CD4-positive, alpha-beta T cell treated with Interleukin-10 for 1 hour (primary cell): ENCODE measurements at places on chromosomes 16 and 17.

GRCh38 chr17:37315601-37316000 lies 60.2 kb upstream of the C17orf78 start:
- no peak for DNase-seq

- no peak for DNase-seq
Observed at GRCh38 chr16:79537584-79537983, 63.0 kb downstream of the MAF start.

DNA sequence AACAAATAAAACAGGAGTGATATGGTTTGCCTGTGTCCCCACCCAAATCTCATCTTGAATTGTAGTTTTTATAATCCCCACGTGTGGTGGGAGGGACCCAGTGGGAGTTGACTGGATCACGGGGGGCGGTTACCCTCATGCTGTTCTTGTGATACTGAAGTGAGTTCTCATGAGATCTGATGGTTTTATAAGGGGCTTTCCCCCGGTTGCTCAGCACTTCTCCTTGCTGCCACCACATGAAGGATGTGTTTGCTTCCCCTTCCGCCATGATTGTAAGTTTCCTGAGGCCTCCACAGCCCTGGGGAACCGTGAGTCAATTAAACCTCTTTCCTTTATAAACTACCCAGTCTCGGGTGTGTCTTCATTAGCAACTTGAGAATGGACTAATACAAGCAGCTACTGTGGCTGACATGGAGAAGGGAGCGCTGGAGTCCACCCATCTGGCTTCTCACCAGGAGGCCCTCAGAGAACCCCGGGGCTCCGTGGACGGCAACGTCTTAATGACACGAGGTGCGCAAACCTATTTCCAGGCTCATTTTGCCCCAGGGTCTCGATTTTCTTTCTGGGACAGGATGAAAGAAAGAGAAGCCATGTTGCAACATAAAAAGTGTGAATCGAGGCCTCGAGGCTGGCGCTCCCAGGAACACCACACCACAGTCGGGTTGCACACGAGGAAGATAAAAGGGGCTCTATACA lies 129.5 kb downstream of the DYNLRB2 start:
- peak; percentile 23 for DNase-seq

- DNase-seq: no peak
Observed at GRCh38 chr16:53147500-53148065, 92.8 kb downstream of the CHD9 start.

- no peak for DNase-seq
Observed at GRCh38 chr16:49726155-49726554, 129.8 kb downstream of the ZNF423 start.

DNA sequence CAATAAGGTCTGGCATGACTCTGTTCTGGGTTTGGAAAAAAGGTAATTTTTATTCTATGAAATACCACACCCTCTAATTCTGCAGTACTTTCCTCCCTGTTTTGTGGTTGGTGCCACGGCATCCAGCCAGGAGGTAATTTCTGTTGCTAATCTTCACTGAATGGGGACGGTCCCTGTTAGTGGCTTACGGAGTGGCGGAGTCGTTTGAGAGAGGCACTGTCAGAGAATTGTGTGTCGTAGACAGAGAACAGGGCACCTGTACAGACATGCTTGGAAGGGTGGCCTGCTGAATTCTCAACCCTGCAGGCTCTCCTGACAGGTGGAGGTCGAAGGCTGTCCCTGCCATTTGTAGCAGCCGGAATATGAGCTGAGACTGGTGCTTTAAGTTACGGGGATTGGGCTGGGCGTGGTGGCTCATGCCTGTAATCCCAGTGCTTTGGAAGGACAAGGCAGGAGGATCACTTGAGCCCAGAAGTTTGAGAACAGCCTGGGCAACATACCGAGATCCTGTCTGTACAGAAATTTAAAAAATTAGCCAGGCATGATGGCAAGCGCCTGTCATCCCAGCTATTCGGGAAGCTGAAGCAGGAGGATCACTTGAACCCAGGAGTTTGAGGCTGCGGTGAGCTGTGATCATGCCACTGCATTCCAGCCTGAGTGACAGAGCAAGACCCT lies 33.2 kb downstream of the EEF2K start:
- no peak for DNase-seq

GRCh38 chr17:17668775-17669579 lies 12.3 kb upstream of the RAI1 start:
- DNase-seq: no peak

DNA sequence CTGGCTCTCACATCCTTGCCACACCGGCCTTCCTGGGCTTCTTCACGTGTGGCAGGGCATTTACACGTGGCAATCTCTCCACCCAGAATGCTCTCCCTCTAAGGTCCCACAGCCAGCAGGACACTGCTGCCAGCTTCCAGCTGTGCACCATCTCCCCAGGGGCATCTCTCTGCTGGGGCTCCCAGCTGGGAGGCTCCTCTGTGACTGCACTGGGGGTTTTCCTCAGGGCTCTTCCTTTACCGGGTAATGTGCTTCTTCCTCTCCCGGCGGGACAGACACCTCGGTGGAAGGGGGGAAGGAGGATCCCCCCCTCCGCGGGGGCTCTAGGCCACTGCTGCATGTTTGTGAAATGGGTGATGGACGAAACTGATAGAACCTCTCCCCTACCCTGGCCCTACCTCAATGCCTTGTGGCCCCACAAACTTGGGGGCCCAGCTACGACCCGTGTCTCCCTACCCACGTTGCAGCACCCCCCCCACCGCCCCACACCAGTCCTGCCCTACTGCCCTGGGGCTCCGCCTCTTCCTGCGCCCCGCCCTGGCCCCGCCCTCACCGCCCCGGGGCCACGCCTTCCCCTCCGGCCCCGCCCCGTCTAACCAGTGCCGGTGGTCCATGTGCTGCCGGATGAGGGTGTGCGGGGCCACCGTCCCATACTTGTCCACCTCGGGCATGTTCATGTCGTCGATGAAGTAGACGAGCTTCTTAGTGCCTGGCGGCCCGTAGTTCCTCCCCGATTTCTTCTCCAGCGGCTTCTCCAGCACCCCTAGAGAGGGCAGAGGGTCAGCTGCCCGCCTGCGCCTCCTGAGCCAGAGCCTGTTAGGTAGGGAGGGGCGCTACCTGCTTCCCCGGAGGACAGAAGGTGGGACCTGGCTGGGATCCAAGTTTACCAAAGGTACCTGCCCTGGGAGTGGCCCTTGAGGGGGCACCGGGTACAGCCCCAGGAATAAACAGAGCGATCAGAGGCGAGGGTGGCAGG lies 92.6 kb downstream of the DNAH17 start:
- peak; percentile 69 for DNase-seq

DNA sequence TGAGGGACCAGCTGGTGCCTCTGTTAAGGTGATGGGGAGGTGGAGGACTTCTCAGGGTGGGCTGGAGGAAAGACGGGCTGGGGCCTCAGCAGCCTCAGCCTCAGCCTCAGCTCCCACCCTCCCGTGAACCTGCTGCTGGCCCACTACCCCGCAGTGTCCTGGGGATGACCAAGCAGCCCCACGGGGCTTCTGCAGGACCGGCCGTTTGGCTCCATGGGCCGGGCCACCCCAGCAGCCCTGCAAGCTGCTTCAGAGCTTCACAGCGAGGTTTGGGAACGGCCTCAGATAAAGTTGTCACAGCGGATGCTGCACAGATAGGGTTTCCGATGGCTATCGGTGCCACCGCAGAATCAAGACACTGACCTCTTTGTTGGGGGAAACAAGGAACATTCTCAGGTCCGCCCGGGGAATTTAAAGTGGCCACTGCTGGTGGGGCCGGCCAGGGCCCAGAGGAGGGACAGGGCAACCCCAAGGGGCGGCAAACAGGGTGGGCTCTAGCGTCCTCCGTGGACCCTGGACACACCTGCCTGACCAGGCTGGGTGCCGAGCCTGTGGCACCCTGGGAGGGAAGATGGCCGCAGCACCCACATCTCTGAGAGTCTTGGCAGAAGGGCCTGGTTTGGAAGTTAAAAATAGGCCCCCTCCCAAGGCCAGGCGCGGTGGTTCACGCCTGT lies 47.8 kb upstream of the ZC3H18 start:
- no peak for DNase-seq

DNA sequence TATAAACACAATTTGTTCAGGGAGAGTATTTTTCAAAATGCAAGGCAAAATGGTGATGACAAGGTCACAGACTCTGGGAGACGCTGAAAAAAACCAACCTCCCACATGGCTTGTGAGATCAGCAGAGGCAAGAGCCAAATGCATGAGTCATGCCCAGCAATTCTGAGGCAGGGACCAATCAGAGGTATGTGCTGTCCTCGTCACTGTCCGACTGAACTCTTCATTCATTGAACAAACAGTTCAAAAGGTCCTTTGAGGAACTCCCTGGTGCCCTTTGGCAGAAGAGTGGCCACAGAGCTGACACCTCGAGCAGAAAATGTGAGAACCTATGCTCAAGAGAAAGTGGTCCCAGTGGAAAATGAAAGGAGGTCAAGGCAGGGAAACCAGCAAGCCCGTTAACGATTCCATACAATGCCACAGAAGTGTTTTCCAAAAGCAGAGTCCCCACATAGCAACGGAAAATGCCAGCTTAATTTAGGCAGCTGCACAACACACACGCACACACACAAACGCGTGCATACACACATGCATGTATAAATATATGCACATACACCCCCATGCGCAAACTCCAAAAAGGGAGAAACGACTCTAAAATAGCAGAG lies 50.9 kb downstream of the CDH11 start:
- no peak for DNase-seq

DNA sequence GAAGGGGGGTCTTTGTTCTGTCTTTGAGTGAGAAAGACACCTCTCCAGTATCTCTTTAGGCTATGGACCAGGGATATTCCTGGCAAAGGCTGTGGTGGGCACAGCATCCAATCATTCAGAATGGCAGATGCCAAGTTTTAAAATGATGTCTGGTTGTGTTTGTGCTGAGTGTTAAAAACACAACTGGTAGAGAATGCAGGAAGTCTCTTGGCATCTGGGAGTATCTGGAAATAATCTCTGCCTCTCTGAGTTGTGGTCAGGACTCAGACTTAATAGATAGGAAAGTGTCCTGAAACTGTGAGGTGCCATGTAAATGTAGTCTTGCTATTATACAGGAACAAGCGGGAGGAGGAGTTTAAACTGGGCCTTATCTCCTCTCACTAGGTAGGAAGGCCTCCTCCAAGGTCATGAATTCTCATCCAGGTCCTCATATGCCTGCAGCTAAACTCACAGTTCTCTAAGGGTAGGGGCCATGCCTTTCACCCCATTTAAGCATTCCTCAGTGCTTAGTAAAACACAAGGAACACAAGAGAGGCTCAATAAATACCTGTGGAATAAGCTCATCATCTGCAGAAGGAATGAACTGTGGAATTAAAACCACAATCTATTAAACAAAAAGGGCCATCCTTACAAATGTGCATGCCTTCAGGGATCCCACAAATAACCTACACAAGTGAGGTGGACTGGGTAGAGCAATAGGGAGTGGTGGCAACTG lies 317.6 kb downstream of the CBLN1 start:
- DNase-seq: no peak

DNA sequence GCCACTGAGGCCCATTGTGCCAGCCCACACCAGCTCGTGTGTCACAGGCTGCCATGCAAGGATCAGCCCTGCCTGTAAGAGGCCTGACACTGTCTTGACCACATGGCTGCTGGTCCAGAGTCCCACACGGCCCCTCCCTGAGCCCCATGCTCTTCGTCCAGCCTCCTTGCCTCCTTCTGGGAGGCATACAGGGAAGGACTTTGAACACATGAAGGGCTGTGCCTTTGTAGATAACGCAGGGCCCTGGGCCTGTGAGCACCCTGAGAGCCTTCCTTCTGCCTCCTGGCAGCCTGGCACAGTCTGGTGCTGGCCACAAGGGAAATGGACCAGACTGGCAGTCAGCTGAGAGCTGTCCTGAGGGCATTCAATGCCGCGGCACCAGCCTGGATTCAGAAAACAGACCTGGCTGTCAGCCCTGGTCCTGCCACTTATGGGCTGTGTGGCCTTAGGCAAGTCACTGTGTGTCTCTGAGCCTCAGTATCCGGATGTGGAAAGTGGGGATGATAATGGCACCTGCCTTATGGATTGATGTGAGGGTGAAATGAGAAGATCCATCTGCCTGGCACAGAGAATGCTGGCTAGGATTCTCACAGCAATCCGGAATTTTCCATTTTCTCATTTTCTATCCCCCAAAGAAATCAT lies 19.2 kb upstream of the SPNS2 start:
- no peak for DNase-seq

DNA sequence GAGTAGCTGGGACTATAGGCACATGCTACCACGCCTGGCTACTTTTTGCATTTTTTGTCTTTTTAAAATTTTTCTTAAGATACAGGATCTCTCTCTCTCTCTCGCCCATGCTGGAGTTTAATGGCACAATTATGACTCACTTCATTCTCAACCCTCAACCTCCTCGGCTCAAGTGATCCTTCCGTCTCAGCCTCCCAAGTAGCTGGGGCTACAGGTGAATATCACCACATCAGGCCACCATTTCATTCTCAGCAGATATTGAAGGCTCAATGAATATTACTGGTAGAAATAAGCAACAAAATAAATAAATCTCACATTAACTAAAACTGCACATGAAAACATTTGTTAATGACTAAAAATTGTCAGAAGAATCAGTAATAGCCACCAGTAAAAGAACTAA lies 41.7 kb downstream of the BRIP1 start:
- DNase-seq: no peak

GRCh38 chr16:14121142-14121541 lies 50.0 kb downstream of the MRTFB start:
- DNase-seq: no peak

DNA sequence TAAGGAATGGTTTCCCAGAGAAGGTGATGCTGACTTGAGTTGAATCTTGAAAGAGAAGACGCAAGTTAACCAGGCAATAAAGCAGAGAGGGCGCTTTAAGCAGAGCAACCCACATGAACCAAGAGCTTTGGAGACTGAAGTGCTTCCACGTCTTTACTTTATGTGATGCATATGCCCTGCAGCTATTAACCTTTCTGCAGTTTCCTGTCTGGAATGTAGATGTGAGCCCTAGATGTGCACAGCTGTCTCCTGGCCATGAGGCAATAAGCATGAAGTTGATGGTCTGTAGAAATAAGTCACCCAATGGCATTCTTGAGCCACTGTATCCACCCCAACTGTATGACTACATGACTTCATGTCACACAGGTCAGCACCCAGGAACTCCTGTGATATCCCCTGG lies 5.7 kb upstream of the CHST4 start:
- no peak for DNase-seq

GRCh38 chr17:67773246-67773645 lies 52.1 kb upstream of the BPTF start:
- no peak for DNase-seq

DNA sequence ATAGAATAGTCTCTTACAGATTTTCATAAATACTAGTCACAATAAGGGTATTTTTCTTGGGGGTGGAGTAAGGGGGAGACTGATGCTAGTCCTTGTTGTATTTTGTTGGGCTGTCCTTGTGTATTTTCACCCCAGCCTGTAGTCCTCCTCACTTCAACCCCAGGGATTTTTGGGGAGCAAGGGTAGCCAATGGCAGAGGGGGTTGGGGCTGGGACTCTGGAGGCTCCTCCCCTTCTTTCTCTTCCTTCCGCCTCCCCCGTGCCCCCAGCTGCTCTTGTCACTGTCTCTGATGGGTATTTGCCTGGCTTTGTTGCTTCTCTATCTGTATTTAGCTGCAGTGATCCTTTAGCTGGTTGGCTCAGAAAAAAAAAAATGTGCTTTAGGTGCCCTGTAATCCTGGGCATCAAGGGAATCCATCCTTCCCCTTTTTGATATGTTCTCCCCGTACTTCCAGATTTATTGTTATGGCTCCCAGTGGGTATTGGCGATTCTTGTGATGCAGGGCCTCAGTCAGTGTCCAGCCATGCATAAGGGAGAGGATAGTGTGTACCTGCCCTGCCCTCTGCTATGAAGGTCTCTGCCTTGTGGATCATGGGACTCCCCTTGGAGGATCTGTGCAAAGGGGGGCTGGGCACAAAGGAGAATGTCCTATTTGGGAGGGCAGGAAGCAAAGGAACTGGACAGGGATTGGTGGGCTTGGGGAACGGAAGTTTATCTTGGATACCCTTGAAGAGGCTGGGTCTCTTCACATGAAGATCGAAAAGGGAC lies 16.5 kb downstream of the SNF8 start:
- DNase-seq: no peak
